ENCODE measurements at places on chromosomes 5 and 9.
A peak's percentile ranks its signal among the peaks of the same experiment; 100 is the strongest.

DNA sequence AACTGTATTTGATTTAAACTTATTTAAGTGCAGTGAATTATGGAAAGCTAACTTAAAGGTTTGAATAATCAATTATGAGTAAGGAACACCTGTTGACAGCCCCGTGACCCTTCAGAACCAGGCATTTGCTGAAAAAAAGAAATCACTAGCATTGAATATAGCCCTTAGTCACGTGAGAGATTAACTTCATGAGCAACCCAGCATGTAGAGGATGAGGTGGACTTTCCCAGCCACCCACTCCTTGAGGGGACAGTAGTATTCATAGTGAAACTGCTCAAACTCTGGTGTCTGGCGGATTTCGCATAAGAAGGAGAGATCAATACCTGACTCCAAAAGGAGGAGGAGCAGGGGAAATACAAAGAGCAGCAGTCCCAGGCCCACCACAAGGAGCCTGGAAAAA lies 184.8 kb upstream of the RASEF start:
- no peak for DNase-seq

DNA sequence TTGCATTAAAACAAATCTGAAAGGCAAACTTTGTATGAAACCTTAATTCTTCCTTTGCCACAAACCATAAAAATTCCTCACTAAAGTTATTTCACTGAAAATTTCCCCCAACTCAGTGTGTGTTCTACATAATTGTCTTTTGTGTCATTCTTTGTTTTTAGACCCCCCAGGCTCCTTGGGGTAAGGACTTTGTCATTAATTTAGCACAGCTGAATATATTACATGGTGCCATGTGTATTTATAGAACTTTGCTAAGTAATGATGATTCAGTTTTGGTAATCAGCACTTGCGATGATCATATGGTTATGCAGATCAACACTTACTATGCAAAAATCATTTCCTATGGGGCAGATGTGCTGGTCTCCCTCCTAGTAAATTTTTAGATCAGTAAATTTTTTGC lies 712.1 kb upstream of the MEF2C start:
- no peak for DNase-seq

DNA sequence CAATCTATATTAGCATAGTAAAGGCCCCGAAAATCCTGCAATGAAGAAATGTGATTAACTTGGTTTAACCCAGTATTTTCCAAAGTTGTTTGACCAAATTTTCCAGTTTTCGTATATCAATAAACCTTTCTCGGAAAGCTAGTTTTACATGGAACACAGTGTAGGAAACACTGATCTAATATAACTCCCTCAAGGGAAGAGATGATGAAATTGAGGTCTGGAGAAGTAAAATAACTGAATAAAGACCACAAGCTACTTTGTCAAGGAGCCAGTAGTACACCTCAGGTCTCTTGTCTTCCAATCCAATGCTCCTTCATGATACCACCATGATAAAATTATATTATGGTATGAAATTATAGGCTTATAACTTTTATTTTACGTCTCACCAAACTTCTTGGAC lies 118.1 kb upstream of the TARS1 start:
- DNase-seq = no peak

- no peak for DNase-seq
These were observed 21.0 kb downstream of the SKIC3 start for GRCh38 chr5:95533761-95534160.

- DNase-seq = no peak
These were observed 31.2 kb downstream of the NKD2 start for GRCh38 chr5:1039706-1040260.

DNA sequence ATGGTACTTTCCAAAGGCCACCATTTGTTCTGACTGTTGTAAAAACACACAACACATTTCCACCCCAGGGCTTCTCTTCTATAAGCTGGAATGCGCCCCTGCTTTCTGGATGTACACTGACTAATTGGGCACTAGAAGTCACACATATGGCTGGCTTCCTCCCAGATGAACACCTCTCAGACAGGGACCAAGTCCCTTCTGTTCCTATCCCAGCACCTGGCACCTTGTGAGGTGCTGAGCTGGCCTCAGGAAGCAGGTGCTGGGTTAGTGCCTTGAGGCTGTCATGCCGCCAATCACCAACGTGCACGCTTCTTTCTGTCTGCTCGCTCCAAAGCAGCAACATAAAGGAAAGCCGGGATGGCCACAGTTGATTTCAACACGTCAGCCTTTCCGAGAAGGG lies 93.2 kb downstream of the FSTL4 start:
- no peak for DNase-seq

DNA sequence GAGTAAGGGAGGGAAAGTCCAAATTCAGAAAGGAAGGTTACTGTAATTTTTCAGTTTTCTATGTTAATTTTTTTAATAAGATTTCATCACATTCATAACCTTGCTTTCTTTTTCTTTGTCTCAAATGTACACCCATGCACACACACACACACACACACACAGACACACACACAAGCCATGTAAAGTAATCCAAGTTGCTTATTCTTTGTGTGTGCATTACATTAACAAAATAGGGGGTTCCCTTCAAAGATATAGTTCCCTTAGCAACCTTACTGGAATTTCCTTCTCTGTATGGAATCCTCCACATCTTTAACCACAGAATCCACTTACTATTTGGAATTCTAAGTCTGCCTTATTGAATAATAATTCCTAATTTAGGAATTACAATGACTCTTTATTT lies 32.7 kb downstream of the ZNF366 start:
- no peak for DNase-seq

- no peak for DNase-seq
These were observed 378.6 kb downstream of the GADD45G start for GRCh38 chr9:89983411-89983810.

- no peak for DNase-seq
These were observed 91.2 kb downstream of the F2RL2 start for GRCh38 chr5:76532052-76532451.

DNA sequence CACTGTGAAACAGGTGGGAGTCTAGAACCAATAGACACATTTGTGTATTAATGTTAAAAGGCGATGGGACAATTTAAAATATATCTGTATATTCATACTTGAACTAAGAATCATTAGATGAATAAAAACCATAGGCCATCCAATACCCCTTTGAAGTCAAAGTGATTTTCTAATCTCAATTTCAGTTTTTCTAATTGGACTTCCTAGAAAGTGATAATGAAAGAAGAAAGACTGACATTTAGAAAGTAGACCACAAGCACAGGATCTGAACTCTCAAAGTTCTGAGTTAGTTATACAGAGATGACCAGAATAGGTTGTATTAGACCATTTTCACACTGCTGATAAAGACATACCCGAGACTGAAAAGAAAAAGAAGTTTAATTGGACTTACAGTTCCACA lies 412.8 kb upstream of the PIK3R1 start:
- no peak for DNase-seq

- no peak for DNase-seq
These were observed 1769.0 kb upstream of the NUDT12 start for GRCh38 chr5:105331558-105331957.

GRCh38 chr9:105295986-105296385 lies 51.5 kb downstream of the SLC44A1 start:
- peak; percentile 13 for DNase-seq

All from amniotic epithelial cell (primary cell).